ENCODE measurements at places on chromosomes 7 and 10.
A peak's percentile ranks its signal among the peaks of the same experiment; 100 is the strongest.

GRCh38 chr7:106818736-106819135 lies 46.3 kb upstream of the PIK3CG start:
- DNase-seq, result no peak

DNA sequence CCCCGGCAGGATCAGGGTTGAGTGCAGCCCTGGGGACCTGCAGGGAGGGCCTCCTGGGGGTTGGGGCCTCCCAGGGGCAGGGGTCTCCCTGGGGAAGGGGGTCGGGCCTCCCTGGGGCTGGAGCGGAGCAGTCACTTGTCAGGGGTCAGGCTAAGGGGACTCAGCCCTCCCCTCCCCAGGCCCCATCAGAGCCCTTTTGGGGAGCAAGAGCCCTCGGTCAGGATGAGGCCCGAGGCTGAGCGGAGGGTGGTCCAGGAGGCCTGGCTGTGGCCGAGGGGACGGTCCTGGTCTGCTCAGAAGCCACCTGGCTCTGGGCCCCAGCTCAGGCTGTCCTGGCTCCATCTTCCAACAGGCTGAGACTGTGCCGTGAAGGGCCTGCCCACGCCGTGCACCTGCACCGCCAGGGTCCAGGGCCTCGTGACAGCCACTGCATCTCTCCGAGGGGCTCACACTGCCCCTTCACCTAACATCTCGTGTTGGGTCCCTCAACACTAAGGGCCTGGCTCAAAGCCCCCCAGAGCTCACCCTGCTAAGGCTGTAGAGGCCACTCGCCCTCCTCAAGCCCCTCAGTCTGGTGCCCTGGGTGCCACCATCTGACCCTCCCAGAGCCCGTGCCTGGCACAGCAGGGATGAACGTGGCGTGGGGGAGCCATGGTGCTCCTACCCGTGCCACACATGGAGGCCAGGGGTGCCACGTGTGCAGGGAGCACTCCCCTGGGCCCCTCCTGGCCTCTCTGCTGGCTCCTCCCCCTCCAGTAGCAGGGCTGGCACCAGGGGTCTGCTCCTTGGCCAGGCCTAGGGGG lies 12.9 kb downstream of the BHLHA15 start:
- DNase-seq, result no peak

- no peak for DNase-seq
Measured at GRCh38 chr7:90111-91063, 102.0 kb upstream of the FAM20C start.

- no peak for DNase-seq
Measured at GRCh38 chr7:104106108-104106905, 101.5 kb downstream of the ORC5 start.

DNA sequence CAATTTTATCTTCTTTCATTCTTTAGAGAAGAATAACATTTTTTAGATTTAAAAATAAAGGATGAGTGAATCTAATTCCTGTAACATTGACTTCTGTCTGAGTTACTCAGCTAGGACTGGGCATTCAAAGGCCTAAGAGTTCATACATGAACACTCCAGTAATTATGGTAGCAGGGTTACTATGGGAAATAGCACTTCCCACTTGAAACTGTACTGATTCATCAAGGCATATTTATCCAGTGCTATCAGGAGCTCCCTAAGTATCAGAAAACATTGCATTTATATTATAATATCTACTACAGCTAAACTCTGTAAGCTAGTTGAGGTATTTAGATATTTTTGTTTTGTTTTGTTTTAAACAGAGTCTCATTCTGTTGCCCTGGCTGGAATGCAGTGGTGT lies 41.8 kb downstream of the NDUFB2 start:
- DNase-seq, result no peak

- DNase-seq, result no peak
Measured at GRCh38 chr10:56135828-56136227, 225.2 kb downstream of the ZWINT start.

DNA sequence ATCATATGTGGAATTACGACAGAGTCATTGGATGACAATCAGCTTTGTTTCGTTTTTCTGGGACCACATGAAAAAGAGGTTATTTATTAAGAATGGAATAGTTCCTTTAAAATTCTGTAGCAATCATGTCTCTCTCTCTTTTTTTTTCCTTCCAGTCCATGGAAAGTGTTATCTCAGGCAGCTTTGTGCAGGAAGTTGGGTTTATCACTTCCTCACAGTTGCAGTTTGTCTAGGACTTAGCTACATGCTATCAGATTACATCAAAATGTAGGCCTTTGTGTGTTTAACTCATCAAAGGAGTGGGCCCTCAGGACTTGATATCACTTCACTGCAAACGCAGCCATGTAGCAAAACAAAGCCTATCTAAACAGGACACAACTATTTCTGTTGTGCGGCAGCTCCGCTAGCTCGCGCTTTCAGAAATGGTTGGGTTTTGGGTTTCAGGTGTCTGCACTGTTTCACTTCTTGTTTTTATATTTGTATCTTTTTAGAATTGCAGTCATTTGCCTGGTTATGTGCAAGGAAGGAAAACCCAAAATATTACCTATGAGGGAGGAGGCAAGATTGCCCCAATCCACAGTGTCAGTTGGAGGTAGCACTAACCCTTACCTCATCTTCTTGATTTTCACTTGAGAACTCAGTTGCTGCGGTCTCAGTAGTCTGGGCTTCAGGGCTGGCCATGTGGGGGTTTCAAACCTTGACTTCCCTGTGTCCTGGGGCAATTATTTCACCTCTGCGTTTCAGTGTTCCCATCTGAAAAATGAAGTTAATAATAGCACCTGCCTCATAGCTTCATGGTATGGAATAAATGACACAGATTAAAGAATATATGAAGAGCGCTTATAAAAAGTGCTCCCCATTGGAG lies 66.7 kb downstream of the HHEX start:
- no peak for DNase-seq

DNA sequence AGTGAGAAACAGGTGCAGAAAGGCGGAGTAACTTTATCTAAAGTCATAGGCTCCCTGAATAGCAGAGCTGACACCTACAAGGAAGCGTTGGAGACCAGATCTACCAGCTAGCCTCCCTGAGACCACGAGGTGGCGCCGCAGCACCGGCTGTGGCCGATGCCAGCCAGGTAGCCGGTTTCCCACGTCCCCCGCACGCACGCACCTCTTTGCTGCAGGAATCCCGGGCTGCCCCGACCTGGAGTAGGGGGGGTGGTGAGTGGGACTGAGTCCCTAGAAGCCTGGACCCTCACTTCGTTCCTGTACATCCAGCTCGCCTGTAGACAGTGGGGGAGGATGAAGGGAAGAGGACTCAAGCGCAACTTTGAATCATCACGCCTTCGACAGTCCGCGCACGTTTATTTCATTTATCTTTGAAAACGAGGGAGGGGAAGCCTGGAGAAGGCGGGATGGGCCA lies 3.7 kb downstream of the ELOVL3 start:
- peak; percentile 89 for DNase-seq

GRCh38 chr10:117942226-117942625 lies 104.5 kb downstream of the RAB11FIP2 start:
- no peak for DNase-seq

GRCh38 chr10:119104654-119105015 lies 722 bp downstream of the DENND10 start:
- DNase-seq, result no peak

DNA sequence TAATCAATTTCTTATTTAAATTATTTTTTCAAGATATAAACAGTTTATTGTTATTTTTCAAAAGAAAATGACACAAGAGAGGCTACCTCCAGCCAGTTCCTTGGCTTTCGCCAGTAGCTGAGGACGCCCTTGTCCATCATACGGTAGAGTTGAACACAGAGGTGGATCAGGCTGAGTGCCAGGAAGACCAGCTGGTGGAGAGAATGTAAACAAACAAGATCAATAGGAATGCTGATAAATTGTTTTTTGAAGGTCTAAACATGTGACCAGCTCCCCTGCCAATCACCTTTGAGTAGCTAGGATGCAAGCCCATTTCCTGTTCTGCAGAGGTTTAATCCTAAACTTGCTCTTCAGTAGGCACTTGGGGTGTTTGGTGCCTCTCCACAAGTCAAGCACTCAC lies 138.9 kb downstream of the PKD1L1 start:
- DNase-seq, result no peak

GRCh38 chr7:70679661-70680060 lies 452.3 kb upstream of the GALNT17 start:
- DNase-seq, result no peak

GRCh38 chr10:69512901-69513300 lies 60.3 kb downstream of the NEUROG3 start:
- DNase-seq, result no peak

GRCh38 chr7:94043299-94043698 lies 39.1 kb upstream of the BET1 start:
- no peak for DNase-seq
